ENCODE measurements at places on chromosomes 12 and 14.
A peak's percentile ranks its signal among the peaks of the same experiment; 100 is the strongest.

GRCh38 chr12:13117029-13117428 lies 13.6 kb upstream of the GSG1 start:
- DNase-seq: no peak

DNA sequence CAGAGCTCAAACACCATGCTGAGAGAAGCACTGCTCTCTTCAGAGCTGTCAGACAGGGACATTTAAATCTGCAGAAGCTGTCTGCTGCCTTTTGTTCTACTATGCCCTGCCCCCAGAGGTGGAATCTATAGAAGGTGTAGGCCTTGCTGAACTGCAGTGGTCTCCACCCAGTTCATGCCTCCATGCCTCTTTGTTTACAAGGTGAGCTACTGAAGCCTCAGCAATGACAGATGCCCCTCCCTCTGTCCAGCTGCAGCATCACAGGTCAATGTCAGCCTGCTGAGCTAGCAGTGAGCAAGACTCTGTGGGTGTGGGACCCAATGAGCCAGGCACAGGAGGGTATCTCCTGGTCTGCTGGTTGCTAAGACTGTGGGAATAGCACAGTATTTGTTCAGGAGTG lies 25.4 kb upstream of the CCDC198 start:
- DNase-seq: no peak

GRCh38 chr12:113232089-113232839 lies 11.0 kb downstream of the TPCN1 start:
- no peak for DNase-seq

- DNase-seq: peak; percentile 7
Observed at GRCh38 chr14:30521899-30522736, 36.8 kb upstream of the G2E3 start.

GRCh38 chr12:88306471-88307069 lies 164.5 kb downstream of the TMTC3 start:
- DNase-seq: no peak

DNA sequence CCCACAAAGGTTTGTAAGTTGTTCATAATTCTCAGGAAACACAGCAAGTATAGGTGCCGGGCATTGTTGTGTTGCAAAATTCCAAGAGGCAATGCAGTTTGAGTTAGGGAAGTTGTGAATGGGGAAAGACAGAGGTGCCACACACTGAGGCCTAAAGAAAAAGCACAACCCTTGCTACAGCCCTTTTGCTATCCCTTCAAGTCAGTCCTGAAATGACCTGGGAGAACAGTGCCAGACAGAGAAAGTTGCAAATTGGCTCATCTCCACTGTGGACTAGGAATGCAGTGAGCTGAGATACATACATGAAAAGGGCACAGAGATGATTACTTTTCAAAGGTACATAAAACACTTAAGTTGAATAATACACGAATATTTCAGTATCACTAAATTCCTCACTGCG lies 213.3 kb upstream of the TMTC1 start:
- no peak for DNase-seq

Data from large intestine (tissue), 12 donors.